ENCODE measurements at places on chromosomes 13 and 19.

GRCh38 chr19:53553156-53553555 is 15.2 kb downstream of the ZNF331 start:
- no peak for DNase-seq

DNA sequence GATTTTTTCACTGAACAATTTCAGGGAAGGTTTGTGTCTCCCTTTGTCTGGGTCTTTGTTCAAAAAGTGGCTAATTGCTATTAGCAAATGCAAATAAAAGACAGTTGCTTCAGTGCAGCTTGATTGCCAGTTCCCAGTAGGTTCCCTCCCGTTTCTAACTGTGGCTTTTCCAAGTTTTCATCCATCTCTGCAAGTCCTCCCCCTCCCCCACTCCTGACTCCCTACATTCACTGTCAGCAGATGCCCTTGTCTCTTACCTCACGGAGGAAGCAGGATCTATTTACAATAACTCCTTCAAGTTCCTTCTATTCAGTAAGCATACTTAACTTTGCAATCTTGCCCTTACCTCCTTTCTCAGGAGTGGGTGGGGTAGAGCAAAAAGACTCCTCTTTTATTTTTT is 55.4 kb upstream of the SCEL start:
- DNase-seq, result no peak

DNA sequence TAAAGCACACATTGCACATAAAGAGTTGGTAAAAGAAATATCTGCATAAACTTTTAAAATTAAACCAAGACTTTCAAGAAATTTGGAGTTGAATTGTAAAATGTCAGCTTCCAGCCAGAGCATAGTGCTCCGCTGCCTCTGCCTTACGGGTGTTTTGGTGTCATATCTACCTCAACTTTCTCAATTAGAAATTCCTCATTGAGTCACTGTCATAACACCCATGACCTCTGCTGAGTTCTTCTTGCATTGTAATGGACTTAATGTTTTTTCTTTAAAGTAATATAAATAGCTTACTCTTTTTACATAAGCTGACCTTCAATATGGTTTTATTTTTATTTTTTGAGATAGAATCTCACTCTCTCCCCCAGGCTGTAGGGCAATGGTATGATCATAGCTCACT is 551.0 kb upstream of the NBEA start:
- no peak for DNase-seq

DNA sequence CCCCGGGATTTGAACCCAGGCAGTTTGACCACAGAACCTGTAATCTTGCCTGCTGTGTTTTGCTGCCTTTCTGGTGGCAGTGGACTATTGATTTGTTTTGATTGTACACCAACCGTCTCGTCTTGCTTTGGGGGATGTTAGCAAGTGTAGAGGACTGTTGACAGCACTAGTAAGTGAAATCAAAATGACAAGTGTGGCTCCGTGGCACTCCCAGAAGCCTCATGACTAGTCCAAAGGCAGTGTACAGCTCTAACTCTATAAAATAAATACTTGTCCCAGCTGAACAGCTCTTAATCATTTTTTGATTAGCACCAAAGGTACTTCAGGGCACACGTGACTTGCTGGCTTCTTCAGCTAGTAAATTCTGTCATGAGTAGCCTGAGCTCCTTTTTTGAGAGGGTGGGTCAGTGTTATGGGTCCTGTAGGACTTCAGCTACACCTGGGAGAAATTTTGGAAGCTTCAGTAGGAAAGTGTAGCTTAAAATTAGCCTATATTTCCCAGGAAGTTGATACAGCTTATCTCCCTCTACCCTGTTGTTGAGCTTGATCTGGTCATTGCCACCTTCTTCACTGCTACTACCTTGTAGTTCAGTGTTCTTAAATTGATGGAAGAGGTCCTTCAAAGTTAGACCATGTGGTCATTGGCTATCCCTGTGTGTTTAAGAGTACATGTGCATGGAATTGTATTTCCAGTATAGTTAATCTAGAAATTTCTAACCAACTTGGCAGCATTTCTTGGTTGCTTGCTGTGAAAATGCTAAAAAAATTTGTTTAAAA is 15.1 kb downstream of the TM9SF2 start:
- DNase-seq, result no peak

DNA sequence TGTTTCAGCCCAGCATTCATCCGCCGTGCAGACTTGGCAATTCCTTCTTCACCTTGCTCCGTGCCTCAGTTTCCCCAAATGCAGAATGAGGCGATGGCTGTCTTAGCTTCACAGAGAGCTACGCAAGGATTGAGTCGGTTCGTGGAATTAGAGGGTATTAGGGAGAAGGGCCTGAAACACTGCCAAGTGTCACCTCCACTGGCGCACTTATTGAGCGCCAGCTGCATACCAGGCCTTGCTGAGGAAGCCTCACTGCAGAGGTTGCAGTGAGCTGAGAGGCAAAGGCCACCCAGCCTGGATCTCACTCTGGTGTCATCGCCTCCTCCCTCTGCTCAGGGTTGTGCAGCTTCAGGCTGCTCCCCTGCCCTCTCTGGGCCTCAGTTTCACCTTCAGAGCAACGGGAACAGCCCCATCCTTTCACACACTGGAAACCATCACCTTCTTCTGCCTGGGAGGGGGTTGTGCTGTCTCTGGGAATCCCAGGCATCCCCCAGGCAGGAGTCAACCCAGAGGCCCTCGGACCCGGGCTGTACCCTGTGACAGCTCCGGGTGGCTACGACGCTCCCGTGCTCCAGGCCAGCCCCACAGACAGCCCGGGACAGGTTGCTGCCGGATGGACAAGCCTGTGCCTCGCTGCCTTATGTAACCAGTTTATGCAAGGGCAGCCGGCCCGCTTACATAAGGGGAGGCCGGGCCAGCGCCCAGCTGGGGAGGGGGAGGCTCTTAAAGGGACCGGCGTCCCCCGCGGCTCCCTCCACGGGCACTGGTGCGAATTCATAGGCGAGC is 31.9 kb downstream of the NFIC start:
- no peak for DNase-seq

DNA sequence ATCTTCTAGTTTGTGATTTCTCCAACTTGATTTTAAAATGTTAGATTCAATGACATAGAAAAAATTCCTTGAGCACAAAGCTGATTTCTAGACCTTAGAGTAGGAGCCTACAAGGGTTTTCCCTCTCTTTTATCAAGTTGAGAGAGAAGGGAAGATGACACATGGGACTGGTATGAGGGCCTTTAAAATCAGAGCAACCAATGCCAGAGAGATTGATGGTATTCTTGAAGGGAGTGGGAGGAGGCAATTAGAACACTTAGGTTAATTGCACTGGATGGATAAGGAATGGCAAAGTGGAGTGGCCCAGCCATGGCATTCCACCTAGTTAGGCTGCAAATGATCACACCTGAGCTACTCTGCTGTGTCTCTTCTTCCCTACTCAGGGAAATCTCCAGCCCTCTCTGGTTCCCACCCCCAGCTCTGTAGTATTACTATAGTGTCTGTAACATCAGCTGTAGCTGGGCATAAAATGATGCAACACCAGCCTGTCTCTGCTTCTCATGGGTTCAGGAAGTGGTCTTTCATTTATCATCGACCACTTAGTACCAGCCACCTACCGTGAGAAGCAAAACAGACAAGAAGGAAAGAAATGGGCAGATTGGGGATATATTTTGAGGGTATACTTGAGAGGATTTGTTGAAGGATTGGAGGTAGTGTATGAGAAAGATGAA is 333.6 kb downstream of the DLEU7 start:
- no peak for DNase-seq

- DNase-seq, result no peak
These were observed 15.6 kb downstream of the SCGB2B2 start for GRCh38 chr19:34661357-34661756.

- no peak for DNase-seq
These were observed 13.6 kb upstream of the ANGPTL8 start for GRCh38 chr19:11225815-11226214.

- DNase-seq, result no peak
These were observed 1200.4 kb downstream of the DIAPH3 start for GRCh38 chr13:58963321-58963720.

DNA sequence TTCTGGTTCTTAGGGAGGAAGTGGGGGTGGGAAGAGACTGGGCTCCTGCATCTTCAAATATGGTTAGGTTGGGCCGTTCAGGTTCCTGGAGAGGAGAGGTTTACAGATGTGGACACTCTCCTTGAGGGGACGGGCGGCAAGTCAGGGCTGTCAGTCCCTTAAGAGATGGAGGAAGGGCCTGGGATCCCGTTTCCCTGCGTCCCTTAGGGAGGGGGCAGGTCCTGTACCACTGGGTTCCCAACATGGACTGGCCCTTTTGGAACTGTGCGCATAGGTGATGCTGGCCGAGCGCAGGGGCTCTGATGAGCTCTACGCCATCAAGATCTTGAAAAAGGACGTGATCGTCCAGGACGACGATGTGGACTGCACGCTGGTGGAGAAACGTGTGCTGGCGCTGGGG is 10.9 kb upstream of the CACNG7 start:
- DNase-seq, result no peak

GRCh38 chr19:45113628-45114027 is 20.6 kb downstream of the PPP1R37 start:
- peak; percentile 49 for DNase-seq

- no peak for DNase-seq
These were observed 1051.5 kb downstream of the DIAPH3 start for GRCh38 chr13:59112221-59112718.

DNA sequence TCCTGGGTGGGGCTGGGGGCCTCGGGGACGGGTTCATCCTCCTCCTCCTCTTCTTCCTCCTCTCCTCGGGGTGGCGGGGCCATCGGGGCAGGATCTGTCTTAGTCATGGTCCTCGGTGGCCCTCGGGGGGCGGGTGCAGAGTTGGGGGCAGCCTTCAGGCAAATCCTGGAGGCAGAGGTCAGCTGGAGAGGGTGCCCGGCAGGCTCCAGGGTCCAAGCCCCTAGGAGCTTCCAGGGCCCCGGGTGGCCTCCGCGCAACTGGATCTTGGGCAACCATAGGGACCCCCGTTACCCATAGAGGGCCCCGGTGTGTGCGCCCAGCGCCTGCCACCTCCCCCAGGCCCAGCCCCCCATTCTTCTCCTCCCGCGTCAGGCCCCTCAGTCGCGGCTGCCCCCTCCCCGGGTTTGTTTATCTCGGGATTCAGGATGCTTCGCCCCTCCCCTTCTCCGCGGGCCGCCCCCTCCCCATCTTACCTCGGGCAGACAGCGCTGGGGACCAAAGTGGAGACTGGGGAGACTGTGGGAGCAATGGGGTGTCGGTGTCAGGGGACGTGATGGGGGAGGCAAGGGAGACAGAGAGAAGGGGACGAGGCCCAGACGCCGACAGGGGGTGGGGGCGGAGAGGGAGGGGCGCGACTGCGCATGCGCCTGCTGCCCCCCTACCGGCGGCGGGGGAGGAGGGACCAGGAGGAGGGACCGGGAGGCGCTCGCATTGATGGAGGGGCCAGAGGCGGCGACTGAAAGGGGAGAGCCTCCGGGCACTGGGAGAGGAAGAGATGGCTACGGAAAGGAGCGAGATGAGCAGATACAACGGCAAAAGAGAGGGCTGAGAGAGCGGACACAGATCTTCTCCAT is at the start of gene CLIP3:
TSS of gene CLIP3 (minus strand) at position 623 of the 854 bp plus-strand sequence. CDS start at position 107, 516 bp downstream.
- DNase-seq, result peak; percentile 85

DNA sequence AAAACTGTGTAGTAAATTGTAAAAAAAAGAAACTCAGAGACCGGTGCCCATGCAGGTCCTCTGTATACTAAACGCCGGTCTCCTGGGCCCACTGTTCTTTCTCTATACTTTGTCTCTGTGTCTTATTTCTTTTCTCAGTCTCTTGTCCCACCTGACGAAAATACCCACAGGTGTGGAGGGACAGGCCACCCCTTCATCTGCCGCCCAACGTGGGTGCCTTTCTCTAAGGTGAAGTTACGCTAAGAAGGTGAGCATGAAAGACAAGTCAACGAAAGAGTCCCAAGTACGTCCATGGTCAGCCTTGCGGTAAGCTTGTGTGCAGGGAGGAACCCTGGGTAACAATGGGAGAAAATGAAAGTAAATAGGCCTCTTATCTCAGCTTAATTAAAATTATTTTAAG is 48.0 kb upstream of the WASF3 start:
- DNase-seq, result no peak

DNA sequence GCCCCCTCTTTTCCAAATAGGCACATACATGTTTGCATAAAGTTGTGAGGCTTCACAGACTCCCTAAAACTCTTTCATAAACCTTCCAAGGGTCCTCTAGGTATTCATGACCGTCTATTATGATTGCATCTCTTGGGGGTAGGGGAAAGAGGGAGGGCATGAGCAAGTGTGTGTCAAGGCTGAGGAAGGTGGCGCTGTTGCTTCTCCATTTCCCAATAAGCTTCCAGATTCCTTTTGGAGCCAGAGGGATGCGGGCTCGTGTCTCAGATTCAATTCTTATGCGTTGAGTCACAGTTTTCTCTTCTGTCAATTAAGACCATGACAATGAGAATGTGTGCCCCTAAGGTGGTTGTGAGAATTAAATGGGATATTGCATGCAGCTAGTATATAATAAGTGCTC is 51.0 kb upstream of the CYP2A7 start:
- no peak for DNase-seq

DNA sequence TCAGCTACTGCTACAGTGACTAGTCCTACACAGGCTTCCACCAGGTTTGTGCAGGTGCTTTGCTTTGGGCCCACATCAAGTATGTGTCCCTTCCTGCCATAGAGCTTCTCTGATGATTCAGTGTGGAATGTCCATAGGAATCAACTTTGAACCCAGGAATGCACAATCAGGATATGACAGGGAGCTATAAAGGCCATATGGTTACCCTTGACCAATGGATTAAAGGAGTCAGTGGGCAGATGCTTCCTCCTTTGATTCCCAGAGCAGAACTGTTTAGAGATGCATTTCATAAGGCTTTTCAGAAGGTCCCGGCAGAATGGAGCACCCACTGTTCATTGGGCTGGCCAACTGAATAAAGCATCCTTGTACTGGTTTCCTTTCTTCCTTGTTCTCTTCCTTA is 145.2 kb upstream of the WASF3 start:
- DNase-seq, result no peak

GRCh38 chr19:2326699-2327360 is 1.6 kb downstream of the LSM7 start:
- DNase-seq, result no peak

- DNase-seq, result no peak
These were observed 10.3 kb upstream of the EDNRB start for GRCh38 chr13:77928909-77929308.

DNA sequence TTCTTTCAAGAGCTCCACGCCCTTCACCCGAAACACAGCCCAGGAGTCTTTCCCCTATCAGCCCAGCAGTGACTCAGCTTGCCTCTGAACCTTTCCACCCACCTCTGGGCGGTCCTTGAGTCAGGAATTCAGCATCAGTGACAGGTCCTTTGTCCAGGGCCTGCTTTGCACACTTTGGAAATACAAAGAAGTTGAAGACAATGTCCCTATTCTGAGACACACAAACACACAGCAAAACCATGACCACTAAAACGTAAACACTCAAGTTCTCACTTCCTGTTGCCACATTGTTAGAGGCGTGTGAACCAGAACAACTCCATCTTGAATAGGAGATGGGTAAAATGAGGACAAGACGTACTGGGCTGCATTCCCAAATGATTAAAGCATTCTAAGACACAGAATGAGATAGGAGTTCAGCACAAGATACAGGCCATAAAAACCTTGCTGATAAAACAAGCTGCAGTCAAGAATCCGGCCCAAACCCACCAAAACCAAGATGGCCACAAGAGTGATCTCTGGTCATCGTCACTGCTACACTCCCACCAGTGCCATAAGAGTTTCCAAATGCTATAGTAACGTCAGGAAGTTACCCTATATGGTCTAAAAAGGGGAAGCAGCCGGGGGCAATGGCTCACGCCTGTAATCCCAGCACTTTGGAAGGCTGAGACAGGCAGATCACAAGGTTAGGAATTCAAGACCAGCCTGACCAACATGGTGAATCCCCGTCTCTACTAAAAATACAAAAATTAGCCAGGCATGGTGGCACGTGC is 49.2 kb upstream of the ATP12A start:
- no peak for DNase-seq

- no peak for DNase-seq
These were observed 507 bp downstream of the MARCHF2 start for GRCh38 chr19:8413629-8413995.
